ENCODE measurements at places on chromosomes 5 and 9.
A peak's percentile ranks its signal among the peaks of the same experiment; 100 is the strongest.

DNA sequence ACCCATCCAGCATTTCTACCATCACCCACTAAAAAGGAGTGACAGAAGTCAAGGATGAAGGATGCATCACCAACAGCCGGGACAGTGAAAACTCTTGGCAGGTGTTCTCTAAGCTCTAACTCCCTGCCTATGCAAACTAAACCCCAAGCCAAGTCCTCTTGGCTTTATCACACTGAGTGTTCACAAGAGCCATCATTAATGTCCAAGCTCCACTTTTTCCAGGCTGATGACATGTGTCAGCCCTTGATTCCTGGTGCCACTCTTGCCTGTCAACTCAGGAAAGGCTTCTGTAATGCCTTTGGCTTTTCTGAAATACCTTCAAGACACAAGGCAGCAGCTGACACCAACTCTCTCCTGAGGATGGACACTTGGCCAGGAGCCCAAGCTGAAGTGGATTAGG, 86.9 kb downstream of the NR6A1 start:
- no peak for DNase-seq

- no peak for DNase-seq
Measured at GRCh38 chr5:54315736-54316528, 5.6 kb upstream of the ARL15 start.

GRCh38 chr5:155839251-155840037, 487.5 kb upstream of the SGCD start:
- no peak for DNase-seq

DNA sequence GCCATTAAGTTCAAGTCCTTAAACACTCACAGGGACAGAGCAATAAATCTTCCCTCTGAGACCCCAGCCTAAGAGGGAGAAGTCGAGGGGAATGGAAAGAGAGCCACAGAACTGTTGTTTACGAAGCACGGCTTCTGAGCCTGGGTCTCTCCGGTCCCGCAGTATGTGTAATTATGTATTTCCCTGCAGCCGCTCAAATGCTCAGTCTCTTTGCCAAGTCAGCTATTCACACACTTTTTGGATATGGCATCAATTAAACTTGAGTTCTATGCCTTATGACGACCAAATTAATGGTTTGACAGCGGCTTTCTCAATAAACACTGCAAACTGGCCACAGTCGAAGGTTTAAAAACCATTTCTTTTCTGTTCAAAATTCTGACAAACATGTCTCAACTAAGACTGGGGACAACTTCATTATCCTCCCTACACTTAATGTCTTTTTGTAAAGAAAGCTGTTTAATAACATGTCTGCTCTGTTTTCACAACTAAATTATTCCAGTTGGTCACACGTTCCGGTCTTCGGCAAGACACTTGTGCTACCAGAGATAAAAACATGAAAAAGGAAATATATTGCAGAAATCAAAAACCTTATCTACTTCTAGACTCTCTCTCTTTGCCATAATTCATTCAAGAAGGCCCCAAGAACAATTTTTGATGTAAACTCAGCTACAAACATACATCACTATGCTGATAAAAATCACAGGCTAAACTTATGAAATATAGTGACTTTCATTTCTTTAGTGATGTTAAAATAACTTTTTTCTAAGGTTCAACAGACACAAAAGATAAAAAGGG, 203.2 kb downstream of the GAPVD1 start:
- no peak for DNase-seq

- DNase-seq: no peak
Measured at GRCh38 chr5:90421136-90421535, 11.6 kb upstream of the CETN3 start.

- no peak for DNase-seq
Measured at GRCh38 chr5:9483779-9484178, 62.1 kb downstream of the SEMA5A start.

GRCh38 chr5:159511570-159511969, 181.3 kb upstream of the IL12B start:
- no peak for DNase-seq

DNA sequence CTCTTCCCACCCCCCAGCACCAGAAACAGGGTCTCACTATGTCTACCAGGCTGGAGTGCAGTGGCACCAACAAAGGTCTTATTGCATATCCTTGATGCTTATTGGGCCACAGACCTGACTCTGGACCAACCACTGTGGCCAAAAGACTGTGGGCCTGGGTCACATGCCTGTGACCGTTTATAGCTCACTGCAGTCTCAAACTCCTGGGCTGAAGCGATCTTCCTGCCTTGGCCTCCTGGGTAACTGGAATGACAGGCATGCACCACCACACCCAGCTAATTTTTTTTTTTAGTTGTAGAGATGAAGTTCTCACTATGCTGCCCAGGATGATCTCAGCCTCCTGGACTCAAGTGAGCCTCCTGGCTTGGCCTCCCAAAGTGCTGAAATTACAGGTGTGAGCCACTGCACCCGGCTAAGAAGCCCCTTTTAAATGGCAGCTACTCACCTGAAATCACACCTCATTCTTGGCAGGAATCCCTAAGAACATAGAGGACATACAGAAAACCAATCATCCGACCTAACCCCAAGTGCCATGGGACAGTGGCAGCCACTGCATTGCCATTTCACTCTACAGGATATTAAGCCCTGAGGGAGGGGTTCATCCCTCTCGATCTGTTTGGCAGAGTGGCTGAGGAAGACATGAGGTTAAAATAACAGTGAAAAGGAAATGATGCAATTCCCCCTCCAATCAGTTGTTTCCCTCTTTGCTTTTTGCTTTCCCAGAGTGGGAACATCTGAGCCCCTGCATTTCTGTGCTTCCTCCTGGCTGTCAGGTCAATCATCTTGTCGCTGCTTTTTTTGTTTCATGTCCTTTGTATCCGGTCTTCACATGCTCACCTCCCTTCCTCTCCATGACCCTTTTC, 74.6 kb downstream of the LRRC70 start:
- DNase-seq: no peak

DNA sequence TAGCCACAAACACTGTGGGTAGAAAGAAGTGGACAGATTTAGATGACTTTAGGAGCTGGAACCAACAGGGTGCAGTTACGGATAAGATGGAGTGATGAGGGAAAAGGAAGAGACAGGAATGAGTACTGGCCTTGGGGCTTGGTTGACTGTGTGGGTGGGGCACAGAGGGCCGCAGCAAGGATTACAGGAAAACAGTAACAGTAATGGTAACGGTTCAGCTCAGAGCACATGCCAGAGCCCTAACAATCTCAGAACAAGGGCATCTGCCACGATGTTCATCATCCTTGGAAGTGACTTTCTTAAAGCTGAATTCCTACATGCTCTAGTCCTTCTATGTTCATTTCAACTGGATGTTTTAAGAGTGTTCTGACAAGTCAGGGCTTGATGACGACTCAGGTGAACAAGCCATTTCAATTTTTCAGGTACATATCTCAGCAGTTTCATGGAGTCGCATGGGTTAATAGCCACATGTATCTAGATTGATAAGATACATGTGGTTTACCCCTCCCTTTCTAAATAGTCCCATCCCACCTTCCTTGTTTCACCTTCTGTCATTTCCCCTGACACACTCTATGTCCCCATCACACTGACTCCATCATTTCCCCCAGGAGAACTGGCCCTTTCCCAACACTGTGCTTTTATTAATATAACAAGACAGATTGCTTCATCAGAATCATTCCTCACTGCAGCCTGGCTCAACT, 65.0 kb downstream of the CEMIP2 start:
- DNase-seq: no peak

DNA sequence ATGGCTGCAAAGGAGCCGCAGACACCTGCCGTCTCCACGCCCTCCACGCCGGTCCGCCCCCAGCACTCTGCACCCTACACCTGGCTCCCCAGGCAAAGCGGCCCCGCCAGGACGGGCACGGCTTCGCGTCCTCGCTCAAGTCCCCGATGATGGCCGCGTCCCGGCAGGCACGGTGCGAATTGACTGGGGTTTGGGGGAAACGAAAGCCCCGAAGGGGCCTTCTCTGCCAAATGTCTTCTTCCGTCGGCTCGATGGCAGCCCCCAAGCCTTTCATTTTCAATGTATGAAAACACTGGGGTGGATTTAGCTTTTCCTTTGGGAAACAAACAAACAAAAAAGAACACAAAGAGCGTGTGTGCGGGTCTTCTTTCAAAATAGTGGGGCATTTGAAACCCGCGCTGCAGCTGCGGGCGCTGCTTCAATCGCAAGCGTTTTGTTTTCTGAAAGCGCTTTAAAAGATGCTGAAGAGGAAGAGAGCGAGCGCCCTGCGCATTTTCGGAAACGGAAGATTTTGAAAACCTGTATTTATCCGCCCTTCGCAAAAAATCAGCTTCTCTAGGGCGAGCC, 160.0 kb downstream of the RMI1 start:
- DNase-seq: peak; percentile 32

DNA sequence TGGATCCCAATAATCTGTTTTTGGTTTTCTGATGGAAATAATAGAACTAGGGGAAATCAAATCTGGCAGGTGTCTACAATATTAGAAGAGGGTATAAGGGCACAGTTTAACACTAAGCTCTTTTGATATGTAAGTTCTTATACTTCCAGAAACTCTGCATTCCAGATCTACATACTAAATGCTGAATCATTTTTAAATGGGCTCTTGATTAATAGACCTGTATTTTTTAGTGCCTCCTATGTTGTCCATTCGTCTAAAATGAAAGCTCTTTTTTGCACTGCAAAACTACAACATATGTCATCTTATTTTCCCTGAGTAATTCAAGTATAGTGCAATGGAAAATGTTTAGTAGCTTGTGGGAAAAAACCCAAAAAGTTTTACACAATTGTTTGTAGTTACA, 44.2 kb downstream of the NR6A1 start:
- DNase-seq: no peak

DNA sequence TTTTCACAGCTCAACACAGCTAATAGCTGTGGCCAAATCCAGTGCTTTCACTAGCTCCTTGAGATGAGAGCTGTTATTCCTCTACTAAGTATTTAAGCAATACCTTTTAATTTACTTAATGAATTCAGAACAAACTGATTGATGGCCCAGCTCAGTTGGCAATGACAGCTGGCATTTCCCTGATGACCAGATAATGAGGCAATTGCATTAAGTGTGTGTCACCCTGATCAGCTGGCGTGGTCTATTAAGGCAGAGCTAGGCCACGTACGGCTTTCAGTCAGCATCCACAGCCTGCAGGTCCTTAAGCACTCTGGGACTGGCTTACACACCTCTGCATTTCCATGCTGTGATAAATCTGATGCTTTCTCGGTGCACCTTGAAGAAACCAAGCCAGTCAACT, 34.4 kb downstream of the TTLL11 start:
- DNase-seq: no peak

GRCh38 chr5:79938468-79938867, 52.6 kb downstream of the MTX3 start:
- DNase-seq: no peak

GRCh38 chr9:95018099-95018936, 291.8 kb downstream of the AOPEP start:
- DNase-seq: peak; percentile 24

Measured in suppressor macrophage treated with lipopolysaccharide for 1 hour (primary cell).